ENCODE measurements at places on chromosomes 7 and 10. TPM values are rescaled to one million over a fixed set of nuclear protein-coding genes. Genes with fewer than 3 reads are reported as not detected.
A peak's percentile ranks its signal among the peaks of the same experiment; 100 is the strongest.

Gene CHST3
- 2.5 TPM for total RNA-seq

Gene TRPV5
- not detected for total RNA-seq

Gene SUN3
- total RNA-seq, result not detected

- H3K27ac ChIP-seq, result no peak overlapping the region
- H3K4me1 ChIP-seq, result no peaks in the 10 kb centered on the region
- H3K36me3 ChIP-seq, result no peaks in the 10 kb centered on the region
- DNase-seq, result no peak
These were observed 135.8 kb upstream of the TMEM72 start for GRCh38 chr10:44775402-44775741.

GRCh38 chr7:47331179-47331565 is 250.7 kb downstream of the TNS3 start:
- DNase-seq, result no peak
- no peaks in the 10 kb centered on the region for H3K27me3 ChIP-seq
- peaks cover 10% of the 10 kb centered on the region for H3K4me1 ChIP-seq
- H3K27ac ChIP-seq, result no peak overlapping the region
- no peaks in the 10 kb centered on the region for H3K36me3 ChIP-seq
- H3K4me3 ChIP-seq, result no peak overlapping the region

GRCh38 chr10:95758351-95759025 is 2.5 kb downstream of the ENTPD1 start:
- no peaks in the 10 kb centered on the region for H3K4me1 ChIP-seq
- H3K27ac ChIP-seq, result peak overlapping the region; percentile 49
- DNase-seq, result no peak
- H3K4me3 ChIP-seq, result no peak overlapping the region

GRCh38 chr7:40833888-40834234 is 699.1 kb downstream of the SUGCT start:
- no peaks in the 10 kb centered on the region for H3K27me3 ChIP-seq
- H3K36me3 ChIP-seq, result no peaks in the 10 kb centered on the region
- H3K4me3 ChIP-seq, result no peak overlapping the region
- H3K27ac ChIP-seq, result no peak overlapping the region
- no peak for DNase-seq
- H3K4me1 ChIP-seq, result no peaks in the 10 kb centered on the region

GRCh38 chr10:1050554-1050953 is 1.6 kb upstream of the IDI1 start:
- H3K36me3 ChIP-seq, result no peaks in the 10 kb centered on the region
- peak overlapping the region; percentile 88 for H3K4me3 ChIP-seq
- peak overlapping the region; percentile 99 for H3K27ac ChIP-seq
- no peaks in the 10 kb centered on the region for H3K27me3 ChIP-seq
